ENCODE measurements at places on chromosomes 1 and 21.

DNA sequence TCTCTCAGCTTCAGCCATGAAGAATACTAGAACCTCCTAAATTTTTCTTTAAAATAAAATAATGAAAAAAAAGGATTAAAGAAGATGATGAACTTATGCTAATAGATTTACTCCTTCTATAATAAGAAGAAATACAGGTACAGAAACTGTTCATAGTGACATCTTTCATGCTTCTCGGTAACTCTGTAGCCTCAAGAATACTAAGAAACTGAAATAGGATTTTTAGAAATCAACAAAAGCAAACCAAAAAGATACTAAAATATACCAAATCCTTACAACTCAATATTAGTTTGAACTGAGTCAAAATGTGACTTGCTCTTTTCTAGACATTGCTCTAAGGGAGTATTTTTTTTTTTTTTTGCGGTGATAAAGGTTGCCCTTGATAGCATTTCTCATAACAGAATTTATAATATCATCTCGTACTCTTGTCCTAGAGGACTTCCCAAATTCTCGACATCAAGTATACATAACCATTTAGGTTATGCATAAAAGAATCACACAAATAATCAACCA lies 42.8 kb downstream of the ZZZ3 start:
- DNase-seq, result no peak

DNA sequence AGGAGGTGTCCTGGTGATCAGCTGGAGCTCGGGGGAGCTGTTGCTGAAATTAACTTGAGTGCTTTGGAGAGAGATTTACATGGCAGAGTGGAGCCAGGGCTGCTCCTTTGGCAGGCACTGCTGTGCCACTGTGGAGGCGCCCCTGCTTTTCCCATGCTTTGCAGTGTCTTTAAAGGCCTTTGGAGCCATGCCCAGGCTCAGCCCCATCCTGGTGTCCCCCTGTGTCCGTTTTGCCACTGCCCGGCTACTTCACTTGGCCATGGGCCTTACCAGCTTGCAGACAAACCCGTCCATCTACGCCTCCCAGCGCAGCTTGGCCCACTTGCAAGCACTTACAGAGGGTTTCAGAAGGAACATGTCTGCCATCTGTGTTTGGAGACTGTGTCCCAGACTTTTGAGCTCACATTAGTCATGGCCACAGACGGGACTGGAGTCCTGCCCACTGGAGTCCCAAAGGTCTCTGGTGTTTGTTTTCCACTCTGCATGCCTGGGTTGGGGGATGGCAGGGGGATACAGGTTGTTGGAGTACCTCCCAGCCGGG lies 18.2 kb upstream of the LAMTOR5 start:
- DNase-seq, result no peak

GRCh38 chr1:17661546-17662157 lies 93.5 kb upstream of the ACTL8 start:
- peak; percentile 88 for DNase-seq

GRCh38 chr1:16158025-16158424 lies 2.2 kb upstream of the EPHA2 start:
- DNase-seq, result no peak

Measured in GM12891 (cell line).